ENCODE measurements at places on chromosomes 16 and 17. TPM values are rescaled to one million over a fixed set of nuclear protein-coding genes. Genes with fewer than 3 reads are reported as not detected.

GRCh38 chr16:89843409-89844350, 15.4 kb downstream of the SPIRE2 start:
- DNase-seq: no peak

DNA sequence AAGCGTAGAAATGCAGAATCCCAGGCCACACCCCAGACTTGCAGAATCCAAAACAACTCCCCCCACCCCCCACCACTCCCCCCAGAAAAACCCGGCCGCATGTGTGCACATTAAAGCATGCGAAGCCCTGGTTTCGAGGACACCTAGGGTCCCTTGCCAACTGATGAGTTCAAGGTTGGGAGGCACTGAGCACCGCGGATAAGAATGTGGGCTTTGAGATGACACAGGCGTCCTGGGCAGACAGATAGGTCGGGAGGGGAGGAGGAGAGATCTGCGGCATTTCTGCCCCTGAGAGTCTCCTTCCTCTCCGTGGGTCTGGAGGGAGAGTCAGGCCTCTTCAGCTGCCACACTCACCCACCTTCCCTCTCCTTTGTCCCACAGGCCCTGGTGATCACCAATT, 98.3 kb downstream of the ABCC1 start:
- no peak for DNase-seq

GRCh38 chr17:55229276-55229675, 35.5 kb upstream of the HLF start:
- DNase-seq: no peak

DNA sequence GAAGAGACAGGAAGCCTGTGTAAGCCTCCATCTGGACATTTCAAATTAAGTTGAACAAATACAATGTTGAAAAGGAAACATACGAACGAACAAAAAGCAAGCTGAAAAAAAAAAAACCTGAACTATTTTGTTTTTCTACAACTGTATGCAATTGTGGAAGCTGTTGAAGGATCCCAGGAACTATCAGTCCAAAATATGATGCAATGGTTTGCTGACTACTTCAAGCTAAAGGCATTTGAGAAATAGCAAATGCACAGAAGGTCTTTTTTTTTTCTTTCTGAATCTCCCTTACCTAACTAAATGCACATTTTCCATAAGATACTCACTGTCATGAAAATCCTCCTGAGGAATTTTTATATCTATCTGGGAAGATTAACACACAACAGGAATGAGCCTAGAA, 40.2 kb downstream of the MAF start:
- no peak for DNase-seq

- no peak for DNase-seq
These were observed 60.5 kb upstream of the NLK start for GRCh38 chr17:27981978-27982377.

- DNase-seq: no peak
These were observed 95.8 kb downstream of the TMEM132E start for GRCh38 chr17:34675143-34675542.

GRCh38 chr17:77425791-77426641, 285.2 kb downstream of the SEC14L1 start:
- DNase-seq: no peak

DNA sequence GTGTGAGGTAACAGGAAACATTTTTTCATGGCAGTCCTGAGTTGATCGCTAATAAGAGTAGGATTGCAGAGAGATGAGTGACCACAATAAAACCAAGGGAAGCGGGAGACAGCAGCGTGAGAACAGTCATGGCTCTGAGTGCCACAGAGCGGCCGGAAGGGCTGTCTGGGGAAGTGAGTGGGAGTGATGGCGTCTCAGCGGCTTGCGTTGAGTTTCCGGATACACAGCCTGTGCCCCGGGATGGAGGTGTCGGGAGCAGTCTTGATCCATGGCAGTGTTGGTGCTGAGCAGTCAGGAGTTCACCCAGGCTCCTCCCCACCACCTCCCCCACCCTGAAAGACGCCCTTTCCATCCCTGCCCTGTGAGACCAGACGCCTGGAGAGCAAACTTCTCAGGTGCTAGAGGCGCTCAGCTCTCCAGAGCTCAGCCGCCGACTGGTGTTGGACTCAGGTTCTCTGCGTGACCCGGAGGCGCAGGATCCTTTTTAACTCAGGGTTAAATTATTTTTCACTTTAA, 59.8 kb downstream of the BANP start:
- no peak for DNase-seq

- no peak for DNase-seq
These were observed 45.8 kb upstream of the STAC2 start for GRCh38 chr17:39271546-39271945.

SPATA32 gene
- 0.09 TPM for polyA plus RNA-seq

KRTAP4-1 gene
- polyA plus RNA-seq: not detected

SHCBP1 gene
- 8.3 TPM for polyA plus RNA-seq

SLC35G6 gene
- not detected for polyA plus RNA-seq

Data from left renal pelvis (tissue), 4 donors.